Uterus (tissue), 4 donors: ENCODE measurements at places on chromosomes 6 and 20.

DNA sequence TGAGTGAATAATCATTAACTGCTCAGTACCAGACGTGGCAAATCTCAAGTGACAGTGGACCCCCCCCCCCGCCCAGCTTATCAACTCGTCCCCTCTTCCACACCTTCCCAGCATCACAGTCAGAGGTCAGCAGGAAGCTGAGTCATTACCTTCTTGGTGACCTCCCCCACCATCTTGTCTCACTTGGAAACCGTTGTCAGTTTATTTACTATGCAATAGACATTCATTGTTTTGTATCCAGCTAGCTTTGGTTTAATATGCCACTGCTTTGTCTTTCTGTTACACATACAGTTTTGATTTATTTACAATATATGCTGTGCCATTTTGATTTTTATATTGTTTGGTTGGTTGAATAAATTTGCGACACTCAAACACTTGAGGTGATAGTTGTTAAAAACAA, 158.1 kb downstream of the QKI start:
- DNase-seq = no peak

- no peak for DNase-seq
These were observed 464.3 kb upstream of the FLRT3 start for GRCh38 chr20:14801591-14802325.

DNA sequence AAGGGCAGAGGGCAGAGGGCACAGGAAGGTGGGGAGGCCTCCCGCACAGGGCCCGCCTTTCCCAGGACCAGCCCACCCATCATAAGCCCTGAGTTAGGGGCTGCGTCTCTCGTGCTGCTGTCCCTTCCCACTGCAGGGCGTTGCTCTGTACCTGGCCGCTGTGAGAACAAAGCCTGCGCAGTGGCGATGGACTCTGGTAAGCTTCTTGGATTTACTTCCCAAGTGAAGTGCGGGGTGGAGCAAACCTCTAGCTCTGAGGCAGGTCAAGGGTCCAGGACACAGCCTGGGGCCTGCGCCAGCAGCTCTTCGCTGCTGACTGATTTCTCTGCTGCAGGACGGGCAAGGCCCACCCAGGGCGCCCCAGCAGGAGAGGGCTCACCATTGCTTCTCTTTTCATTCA, 23.9 kb downstream of the INSM1 start:
- DNase-seq = no peak

DNA sequence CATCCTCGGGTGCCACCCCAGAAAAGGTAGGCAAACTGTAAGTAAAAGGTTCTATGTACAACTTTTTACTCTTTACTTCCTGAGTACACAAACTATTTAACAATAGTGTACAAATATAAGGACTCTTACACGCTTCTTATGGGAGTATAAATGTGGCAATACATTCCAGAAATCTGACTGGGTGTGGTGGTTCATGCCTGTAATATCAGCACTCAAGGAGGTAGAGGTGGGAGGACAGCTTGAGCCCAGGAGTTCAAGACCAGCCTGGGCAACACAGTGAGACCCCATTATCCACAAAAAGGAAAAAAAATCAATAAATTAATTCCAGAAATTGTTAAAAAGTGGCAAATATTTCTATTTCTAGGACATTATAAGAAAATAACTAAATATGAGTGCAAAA, 48.9 kb downstream of the PIGU start:
- no peak for DNase-seq

- no peak for DNase-seq
These were observed 646 bp downstream of the HMGA1 start for GRCh38 chr6:34237316-34237721.

GRCh38 chr6:168338777-168339176, 19.2 kb upstream of the DACT2 start:
- DNase-seq = no peak

DNA sequence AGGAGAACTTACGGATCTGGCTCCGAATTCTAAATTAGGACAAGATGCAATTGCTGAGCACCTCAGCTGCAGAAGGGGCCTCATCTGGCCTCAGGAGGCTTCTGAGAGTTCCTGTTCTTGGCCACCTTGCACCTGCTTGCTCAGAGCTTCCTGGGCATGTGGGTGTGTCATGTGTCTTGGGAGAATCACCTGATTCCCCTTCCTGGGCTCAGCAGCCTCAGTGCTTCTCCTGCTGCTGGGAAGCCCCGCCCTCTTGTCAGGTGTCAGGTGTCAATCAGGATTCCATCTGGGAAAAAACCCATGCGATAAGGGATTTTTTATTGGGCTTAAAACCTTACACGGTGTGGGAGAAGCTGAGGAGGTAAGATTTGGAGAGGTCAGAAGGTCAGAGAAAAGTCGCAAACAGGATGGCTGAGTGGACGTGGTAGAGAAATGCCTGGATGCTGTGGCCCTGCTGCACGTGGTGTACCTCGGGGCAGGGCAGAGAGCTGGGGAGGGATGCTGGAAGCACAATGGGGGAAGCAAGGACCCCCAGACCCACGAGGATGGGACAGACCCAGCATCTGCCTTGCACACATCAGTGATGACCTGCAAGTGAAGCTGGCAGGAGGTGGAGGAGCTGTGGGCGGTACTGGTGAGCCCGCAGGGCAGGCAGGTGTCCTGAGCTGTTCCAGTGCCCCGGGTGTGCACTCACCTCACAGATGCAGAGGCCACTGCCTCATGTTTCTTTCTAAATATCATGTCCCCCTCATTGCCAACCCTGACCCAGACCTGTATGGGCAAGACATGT, 170.8 kb downstream of the CDH4 start:
- no peak for DNase-seq

DNA sequence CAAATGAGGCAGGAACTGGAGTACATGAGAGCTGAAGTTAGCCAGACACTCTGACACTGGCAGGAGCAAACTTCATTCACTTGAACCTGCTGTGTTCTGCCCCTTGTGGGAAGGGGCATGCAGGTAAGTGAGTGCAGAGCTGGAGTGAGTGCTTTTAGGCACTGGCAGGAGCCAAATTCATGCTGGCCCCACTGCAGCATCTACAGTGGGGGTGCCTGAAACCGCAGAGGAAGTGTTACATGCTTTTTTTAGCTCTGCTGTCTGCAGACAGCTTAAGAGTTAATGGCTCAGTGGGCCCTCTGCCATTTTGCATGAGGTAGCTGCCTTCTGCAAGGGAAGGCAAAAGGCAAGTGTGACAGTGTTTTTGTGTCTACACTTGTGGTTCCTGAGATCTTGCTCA, 167.9 kb upstream of the SYNCRIP start:
- DNase-seq = no peak

DNA sequence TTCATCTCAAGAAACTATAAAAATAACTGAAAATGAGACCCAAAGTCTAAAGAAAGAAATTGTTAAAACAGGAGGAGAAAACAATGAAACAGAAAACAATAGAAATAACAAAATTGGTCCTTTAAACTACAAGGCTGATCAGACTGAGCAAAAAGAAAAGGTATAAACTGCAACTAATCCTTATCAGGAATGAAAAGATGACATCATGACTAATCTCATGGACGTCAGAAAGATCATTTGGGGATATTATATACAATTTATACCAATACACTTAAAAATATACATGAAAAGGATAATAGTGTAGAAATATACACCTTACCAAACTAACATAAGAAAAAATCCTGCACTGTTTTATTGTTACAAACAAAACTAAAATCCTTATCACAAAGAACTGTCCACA, 315.6 kb downstream of the TAF4 start:
- DNase-seq = no peak

GRCh38 chr20:57177636-57178280, 88.7 kb downstream of the BMP7 start:
- no peak for DNase-seq

DNA sequence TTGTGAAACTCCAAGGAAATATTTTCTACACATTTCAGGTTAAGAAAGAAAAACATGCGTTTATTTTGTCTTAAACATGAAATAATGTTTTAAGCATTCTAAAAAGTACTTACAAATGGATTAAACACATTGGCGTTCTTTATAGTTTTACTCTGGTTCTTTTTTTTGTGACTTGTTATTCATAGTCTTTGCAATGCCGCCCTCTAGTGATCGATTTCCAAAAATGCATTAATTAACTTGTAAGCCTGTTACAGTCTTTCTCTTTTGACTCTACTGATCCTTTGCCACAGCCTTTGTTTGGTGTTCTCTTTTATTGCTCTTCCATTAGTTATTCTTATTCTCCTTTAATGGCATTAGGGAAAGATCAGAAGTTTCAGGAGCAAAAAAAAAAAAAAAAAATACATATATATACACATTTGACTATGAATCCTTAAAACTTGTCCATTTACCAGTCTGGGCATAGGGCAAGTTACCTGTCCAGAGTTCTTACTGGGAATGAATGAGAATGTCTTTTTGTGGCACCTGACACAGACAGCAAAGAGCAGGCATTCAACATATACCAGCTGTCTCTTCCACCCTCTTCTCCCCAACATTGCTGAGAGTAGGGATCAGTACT, 59.9 kb downstream of the MACROD2 start:
- peak; percentile 27 for DNase-seq

DNA sequence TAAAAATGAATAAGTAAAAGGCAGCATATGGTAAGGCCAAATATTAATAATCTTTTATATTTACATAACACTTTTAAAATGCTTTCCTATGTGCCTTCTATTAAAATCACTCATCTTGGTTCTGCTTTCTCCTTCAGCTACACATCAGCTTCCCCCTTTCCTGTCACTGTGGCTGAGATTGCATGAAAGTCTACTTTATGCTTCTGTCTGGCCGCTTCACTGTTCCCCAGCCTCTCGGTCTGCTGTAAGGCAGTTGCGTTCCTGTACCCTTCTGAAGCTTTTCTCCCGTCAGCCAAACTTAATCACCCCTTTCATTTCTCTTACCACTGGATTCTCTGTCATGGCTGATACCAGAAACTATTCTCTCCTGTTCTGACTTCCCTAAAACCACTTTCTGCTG, 34.6 kb downstream of the SOX4 start:
- no peak for DNase-seq

- no peak for DNase-seq
These were observed 72.9 kb downstream of the PSMB1 start for GRCh38 chr6:170480050-170480692.

- DNase-seq = no peak
These were observed 4.4 kb downstream of the CSNK2A1 start for GRCh38 chr20:539191-539590.

DNA sequence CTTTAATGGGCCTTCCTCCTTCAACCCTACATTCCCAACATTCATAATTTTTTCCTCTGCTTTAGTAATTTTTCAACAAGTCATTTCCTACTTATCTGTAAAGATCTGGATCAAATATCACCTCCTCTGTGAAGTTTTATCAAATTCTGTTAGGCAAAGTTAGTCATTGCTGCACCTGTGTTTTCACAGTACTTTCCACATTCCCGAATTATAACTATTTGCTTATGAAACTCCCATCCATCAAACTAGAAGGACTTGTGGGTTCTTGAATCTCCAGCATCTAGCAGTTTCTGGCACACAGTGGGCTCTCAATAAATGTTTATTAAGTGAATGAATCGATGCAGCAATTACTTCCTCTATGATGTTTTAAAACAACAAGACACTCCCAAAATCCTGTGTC, 257.6 kb downstream of the HDGFL1 start:
- DNase-seq = no peak

DNA sequence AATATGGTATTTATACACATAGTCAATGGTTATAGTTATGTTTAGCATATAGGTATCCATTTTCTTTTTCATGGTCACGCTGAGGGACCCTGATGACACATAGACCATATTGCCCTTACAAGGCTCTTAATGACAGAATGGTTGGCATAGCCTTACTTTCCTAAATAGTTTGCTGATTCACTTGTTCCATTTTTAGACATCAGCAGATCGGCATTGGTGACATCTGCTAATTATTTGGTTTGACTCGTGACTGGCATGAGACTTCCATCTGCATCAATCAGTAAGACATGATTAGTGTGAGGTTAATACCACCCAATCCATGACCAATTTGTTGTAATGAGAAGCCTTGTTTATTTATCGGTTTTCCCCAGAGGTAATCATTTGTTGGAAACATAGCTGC, 309.7 kb downstream of the ALDH8A1 start:
- DNase-seq = no peak

GRCh38 chr20:23440004-23440403, 519 bp downstream of the CSTL1 start:
- DNase-seq = no peak

DNA sequence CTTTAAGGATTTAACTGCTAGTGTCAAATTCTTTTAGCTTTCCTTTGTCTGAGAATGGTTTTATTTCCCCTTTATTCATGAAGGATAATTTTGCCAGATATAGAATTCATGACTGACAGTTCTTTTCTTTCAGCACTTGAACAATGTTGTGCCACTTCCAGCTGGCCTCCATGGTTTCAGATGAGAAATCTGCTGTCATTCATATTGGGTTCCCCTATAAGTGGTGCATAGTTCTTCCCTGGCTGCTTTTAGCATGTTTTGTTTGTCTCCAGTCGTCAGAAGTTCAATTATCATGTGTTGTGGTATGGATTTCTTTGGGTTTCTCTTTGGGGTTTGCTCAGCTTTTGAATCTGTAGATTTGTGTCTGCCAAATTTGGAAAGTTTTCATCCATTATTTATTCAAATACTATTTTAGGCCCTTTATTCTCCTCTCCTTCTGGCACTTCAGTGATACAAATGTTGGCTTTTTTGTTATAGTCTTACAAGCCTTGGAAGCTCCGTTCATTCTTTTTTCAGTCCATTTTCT, 76.3 kb upstream of the TGM3 start:
- no peak for DNase-seq

GRCh38 chr6:7959453-7959852, 48.9 kb upstream of the TXNDC5 start:
- no peak for DNase-seq

GRCh38 chr6:134654751-134655150, 295.1 kb downstream of the ALDH8A1 start:
- no peak for DNase-seq

- no peak for DNase-seq
These were observed 39.7 kb upstream of the SUPT3H start for GRCh38 chr6:45417436-45417835.

GRCh38 chr20:47727170-47727880, 58.0 kb downstream of the SULF2 start:
- no peak for DNase-seq

DNA sequence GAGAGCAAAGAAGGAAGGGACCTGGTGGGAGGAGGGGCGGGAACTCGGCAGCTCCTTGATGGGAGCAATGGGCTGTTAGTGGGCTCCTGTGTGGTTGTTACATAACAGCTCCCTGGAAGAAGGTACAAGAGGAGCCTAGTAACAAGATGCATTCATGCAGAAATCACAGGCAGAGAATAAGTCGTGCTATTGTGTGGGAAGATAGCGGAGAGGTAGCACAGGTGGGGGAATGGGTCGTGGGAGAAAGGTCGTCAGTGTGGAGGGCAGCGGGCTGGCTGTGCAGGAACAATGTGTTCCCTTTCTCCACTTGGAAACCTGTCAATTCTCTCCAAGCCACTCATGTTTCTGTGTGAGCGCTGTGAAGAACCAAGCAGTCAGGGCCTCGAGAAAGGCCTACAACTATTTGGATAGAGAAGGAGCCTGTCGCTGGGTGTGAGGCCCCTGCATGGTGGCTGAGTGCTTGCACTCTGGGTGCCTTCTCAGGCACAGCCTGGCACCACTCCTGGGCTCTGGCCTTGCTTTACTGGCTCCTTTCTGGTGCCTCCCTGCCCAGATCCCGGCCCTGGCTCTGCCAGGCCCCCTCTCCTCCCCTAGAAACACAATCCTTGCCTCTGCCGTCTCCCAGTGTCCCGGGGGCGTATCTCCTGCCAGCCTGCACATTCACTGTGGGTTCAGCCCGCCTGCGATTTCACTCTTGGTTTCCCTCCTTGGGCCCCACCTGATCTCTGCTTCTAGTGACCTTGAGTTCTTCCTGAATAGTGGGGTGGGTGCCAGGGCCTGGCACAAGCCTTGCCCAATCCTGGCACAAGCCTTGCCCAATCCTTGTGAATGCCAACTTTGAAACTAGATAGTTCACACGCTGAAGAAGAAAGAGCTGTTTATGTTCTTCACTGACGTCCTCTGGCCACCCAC, 7.4 kb upstream of the FGD2 start:
- DNase-seq = no peak
